A549 treated with Mapracorat at 1 μM for 4 hours (cell line): ENCODE measurements at places on chromosomes 5 and 9. TPM values are rescaled to one million over a fixed set of nuclear protein-coding genes. Genes with fewer than 3 reads are reported as not detected.

Gene SPRY4
- total RNA-seq = 7.6 to 9.5 TPM (median 8.4 TPM) in 5 replicates

Gene GDA
- 0.48 to 1.4 TPM (median 1.0 TPM) in 5 replicates for total RNA-seq

Gene ANKRD34B
- total RNA-seq = 0.04 to 0.16 TPM (median 0.09 TPM) in 4 of 5 replicates, not detected in the other

Gene TMEM174
- total RNA-seq = not detected in 5 replicates

Gene HAPLN1
- not detected in 5 replicates for total RNA-seq

Gene FBP2
- not detected in 5 replicates for total RNA-seq

Gene PAEP
- 0.25 to 0.45 TPM (median 0.34 TPM) in 4 of 5 replicates, not detected in the other for total RNA-seq

Gene SYNPO
- 18.9 to 27.2 TPM (median 24.9 TPM) in 5 replicates for total RNA-seq

Gene TRUB2
- 42.8 to 49.8 TPM (median 46.5 TPM) in 5 replicates for total RNA-seq

Gene C9orf50
- 0.36 TPM in 1 of 5 replicates, not detected in the others for total RNA-seq

Gene PLAC8L1
- not detected in 5 replicates for total RNA-seq

Gene LCN15
- not detected in 5 replicates for total RNA-seq

Gene MYOZ3
- 0.07 to 0.13 TPM in 2 of 5 replicates, not detected in the others for total RNA-seq

Gene ELOVL7
- 8.7 to 12.5 TPM (median 10.8 TPM) in 5 replicates for total RNA-seq

Gene EFCAB9
- not detected in 5 replicates for total RNA-seq

Gene RLN2
- total RNA-seq = 0.21 to 0.52 TPM (median 0.28 TPM) in 3 of 5 replicates, not detected in the others

Gene TMEM171
- 4.6 to 6.8 TPM (median 5.7 TPM) in 5 replicates for total RNA-seq

Gene CDH12
- not detected in 5 replicates for total RNA-seq

Gene CYLC2
- not detected in 5 replicates for total RNA-seq

Gene PCDHGA12
- total RNA-seq = 0.02 TPM in 1 of 5 replicates, not detected in the others

Gene PLK2
- total RNA-seq = 42.5 to 50.1 TPM (median 44.2 TPM) in 5 replicates

Gene GPX8
- 30.9 to 38.0 TPM (median 34.0 TPM) in 5 replicates for total RNA-seq

Gene GARIN3
- not detected in 5 replicates for total RNA-seq

Gene CDC25C
- total RNA-seq = 8.2 to 11.9 TPM (median 10.5 TPM) in 5 replicates

Gene SPAG8
- 0.34 to 0.74 TPM (median 0.56 TPM) in 5 replicates for total RNA-seq

Gene CCNO
- 5.4 to 8.5 TPM (median 7.4 TPM) in 5 replicates for total RNA-seq

Gene ABCA1
- 3.3 to 4.8 TPM (median 3.4 TPM) in 5 replicates for total RNA-seq

Gene INSL4
- 13.9 to 20.2 TPM (median 15.8 TPM) in 5 replicates for total RNA-seq

Gene ZFP2
- total RNA-seq = 0.08 TPM in 1 of 5 replicates, not detected in the others

Gene SLCO4C1
- total RNA-seq = 0.03 TPM in 1 of 5 replicates, not detected in the others

Gene KCNN2
- total RNA-seq = 0.08 to 0.15 TPM (median 0.11 TPM) in 4 of 5 replicates, not detected in the other

Gene BASP1
- total RNA-seq = 202 to 264 TPM (median 258 TPM) in 5 replicates

Gene ZNF618
- total RNA-seq = 7.9 to 11.2 TPM (median 10.4 TPM) in 5 replicates

Gene TEX48
- total RNA-seq = not detected in 5 replicates

Gene FCN2
- not detected in 5 replicates for total RNA-seq

Gene GLDC
- total RNA-seq = 12.0 to 14.0 TPM (median 12.4 TPM) in 5 replicates
